ENCODE measurements at places on chromosomes 1 and 21. TPM values are rescaled to one million over a fixed set of nuclear protein-coding genes. Genes with fewer than 3 reads are reported as not detected.

DNA sequence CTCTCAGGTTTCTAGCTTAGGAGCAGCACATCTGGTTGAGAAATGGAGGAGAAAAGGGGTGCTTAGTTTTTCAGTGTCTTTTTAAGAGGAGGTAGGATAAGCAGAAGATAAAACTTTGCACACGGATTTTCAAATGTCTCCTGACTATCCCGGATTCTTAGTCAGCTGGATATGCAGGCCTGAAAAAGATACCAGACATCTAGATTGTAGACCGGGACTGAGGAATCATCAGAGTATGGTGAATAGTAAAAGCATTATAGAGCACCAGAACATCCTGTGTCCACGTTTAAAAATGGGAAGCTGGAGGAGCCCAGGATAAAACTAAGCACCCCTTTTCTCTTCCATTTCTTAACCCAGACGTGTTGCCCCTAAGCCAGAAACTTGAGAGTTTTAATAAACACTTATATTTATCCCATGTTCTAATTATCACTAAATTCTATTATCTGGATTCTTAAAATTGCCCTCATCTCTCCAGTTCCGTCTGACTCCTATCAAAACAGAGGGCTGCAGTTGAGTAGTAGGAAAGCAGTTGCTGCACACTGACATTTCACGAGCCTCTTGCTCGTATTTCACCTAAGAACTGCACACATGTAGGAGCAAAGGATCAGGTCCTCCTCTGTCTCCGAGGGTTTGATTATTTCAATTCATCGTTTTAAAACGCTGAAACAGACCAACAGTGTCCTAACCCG lies 609 bp downstream of the PIGK start:
- no peaks in the 10 kb centered on the region for H3K27me3 ChIP-seq
- peaks cover 16% of the 10 kb centered on the region for H3K36me3 ChIP-seq
- H3K27ac ChIP-seq, result peak overlapping the region; percentile 96
- H3K4me1 ChIP-seq, result peaks cover 40% of the 10 kb centered on the region
- no peak for DNase-seq

GRCh38 chr1:210254298-210254697 lies 21.7 kb downstream of the SERTAD4 start:
- H3K27ac ChIP-seq, result no peak overlapping the region
- peaks cover 58% of the 10 kb centered on the region for H3K27me3 ChIP-seq
- peaks cover 14% of the 10 kb centered on the region for H3K4me1 ChIP-seq
- no peaks in the 10 kb centered on the region for H3K36me3 ChIP-seq

GRCh38 chr21:39373634-39374033 lies 24.7 kb upstream of the HMGN1 start:
- peak; percentile 31 for DNase-seq
- H3K36me3 ChIP-seq, result no peaks in the 10 kb centered on the region
- no peak overlapping the region for H3K27ac ChIP-seq
- H3K4me3 ChIP-seq, result no peak overlapping the region
- H3K27me3 ChIP-seq, result peaks cover 10% of the 10 kb centered on the region
- H3K4me1 ChIP-seq, result peaks cover 5% of the 10 kb centered on the region

- no peak overlapping the region for H3K27ac ChIP-seq
- H3K36me3 ChIP-seq, result no peaks in the 10 kb centered on the region
- no peaks in the 10 kb centered on the region for H3K27me3 ChIP-seq
Measured at GRCh38 chr1:3917761-3918160, 17.7 kb upstream of the C1orf174 start.

DNA sequence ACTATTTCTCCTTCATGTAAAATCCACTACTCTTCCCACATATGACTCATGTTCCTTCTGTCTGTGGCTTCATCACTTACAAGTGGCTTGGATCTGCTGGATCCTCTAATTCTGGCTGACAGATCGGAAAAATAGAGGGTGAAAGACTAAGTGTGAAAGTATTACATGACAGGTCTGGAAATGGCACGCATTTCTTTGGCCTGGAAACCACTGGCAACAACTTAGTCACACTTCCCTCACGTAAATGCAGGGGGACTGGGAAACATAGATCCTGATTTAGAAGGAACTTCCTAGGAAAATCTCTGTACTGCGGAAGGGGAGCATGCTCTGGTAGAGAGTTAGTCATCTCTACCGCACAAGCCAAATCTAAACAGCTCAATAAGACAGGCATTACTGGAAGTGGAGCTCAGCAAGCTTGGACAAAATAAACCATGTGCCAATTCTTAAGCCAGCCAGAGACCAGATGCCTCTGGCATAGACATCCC lies 305.4 kb upstream of the PTBP2 start:
- no peaks in the 10 kb centered on the region for H3K36me3 ChIP-seq
- H3K4me3 ChIP-seq, result no peak overlapping the region
- no peak for DNase-seq

- H3K4me1 ChIP-seq, result no peaks in the 10 kb centered on the region
- H3K36me3 ChIP-seq, result no peaks in the 10 kb centered on the region
- DNase-seq, result no peak
- no peak overlapping the region for H3K27ac ChIP-seq
- no peak overlapping the region for H3K4me3 ChIP-seq
- H3K27me3 ChIP-seq, result no peaks in the 10 kb centered on the region
Measured at GRCh38 chr1:184513966-184514365, 127.1 kb downstream of the C1orf21 start.

DNA sequence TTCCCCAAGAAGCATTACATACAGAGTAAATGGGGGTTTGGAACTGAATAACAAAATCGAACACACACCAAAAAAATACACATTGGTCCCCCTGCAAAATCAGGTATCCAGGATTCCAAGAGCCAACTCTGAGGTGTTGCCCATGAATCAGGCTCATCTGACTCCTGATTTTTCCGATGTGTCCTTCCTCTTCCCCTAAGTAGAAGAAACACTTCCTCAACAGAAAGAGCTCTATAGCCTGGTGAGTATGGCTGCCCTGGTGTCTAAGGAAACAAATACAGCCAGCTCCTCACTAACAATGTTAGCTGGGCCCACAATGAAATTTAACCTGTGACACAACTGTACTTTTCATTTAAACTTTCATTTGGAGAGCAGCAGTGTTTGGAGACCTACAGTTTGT lies 33.6 kb downstream of the ERI3 start:
- H3K4me3 ChIP-seq, result no peak overlapping the region
- H3K4me1 ChIP-seq, result peaks cover 12% of the 10 kb centered on the region
- H3K36me3 ChIP-seq, result peaks cover 13% of the 10 kb centered on the region
- DNase-seq, result no peak
- H3K27ac ChIP-seq, result no peak overlapping the region

DNA sequence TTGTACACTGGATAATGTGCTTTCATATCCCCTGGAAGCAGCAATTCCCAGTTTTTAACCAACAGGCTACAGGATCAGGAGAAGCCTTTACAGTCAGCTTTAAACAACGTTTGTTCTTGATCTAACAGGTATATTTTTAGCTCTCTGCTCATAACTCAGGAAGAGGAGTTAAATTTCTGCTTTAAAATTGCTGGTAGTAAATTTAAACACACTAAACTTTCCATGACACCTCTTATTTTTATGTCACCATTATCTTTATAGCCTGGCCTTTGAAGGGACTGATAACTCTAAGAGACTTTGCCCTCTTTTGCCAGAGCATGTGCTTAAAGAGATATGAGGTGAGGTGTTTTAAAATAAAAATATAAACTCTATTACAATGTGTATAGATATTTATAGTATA lies 119.6 kb upstream of the BRINP3 start:
- DNase-seq, result no peak
- H3K27me3 ChIP-seq, result no peaks in the 10 kb centered on the region
- H3K4me1 ChIP-seq, result no peaks in the 10 kb centered on the region
- H3K36me3 ChIP-seq, result no peaks in the 10 kb centered on the region
- H3K27ac ChIP-seq, result no peak overlapping the region
- no peak overlapping the region for H3K4me3 ChIP-seq

DNA sequence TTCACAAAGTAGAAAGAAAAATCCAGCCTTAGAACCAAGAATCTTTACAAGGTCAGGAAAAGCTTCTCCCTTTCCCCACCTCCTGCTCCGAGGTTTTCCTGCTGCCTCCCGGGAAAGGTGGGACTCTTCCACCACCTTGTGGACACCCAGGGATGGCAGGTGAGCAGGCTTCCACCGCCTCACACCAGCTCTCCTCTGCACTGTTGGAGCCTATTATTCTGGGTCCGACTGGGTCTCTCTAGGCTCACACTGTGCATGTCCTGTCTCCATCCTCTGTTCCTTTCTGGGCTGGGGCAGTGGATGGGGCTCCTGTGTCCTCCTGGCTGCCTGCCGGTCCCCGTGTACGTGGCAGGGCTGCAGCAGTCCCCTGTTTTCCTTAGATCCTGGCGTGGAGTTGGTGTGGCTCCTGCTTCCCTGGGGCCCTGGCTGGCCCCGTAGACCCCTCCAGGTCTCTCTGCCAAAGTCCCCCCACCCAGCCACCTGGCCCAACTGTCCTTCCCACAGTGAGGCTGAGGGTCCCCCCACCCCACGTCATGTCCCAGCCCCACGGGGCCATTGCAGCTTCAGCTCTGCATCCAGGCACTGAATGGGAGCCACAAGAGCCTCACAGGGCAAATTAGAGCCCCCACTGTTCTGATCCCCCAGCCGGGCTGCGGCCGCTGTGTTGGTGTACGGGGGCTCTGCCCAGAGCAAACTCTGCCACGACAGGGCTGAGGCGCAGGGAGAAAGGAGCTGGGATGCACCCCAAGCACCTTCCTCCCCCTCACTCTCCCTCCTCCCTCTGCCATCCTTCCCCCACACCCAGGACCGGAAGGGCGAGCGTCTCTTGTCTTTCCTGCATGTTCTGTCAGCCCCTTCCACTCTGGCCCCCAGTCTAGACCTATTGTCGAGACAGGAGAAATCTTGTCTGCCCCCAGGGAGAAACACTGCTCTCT lies 3.3 kb upstream of the SLC45A1 start:
- H3K27ac ChIP-seq, result no peak overlapping the region
- peaks cover 18% of the 10 kb centered on the region for H3K4me1 ChIP-seq
- DNase-seq, result peak; percentile 48
- peaks cover 26% of the 10 kb centered on the region for H3K27me3 ChIP-seq

DNA sequence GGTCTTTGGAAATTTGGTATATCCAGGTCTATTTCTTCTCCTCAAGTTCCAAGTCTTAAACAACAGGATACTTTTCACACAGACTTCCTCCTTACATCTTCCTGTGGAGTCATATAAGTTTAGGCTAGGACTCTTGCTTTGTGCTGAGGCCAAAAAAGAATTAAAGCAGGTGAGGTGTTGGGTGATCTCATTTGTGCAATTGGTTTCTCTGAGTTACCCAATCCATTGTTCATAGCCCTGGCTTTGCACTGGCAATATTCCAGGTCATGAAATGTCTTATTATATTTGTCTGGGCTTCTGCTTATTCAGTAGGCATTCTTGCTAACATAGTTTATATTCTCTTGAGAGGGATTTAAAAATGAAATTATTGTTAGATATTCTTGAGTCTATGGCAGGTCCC lies 14.1 kb upstream of the KIAA0040 start:
- peak overlapping the region; percentile 19 for H3K27ac ChIP-seq
- no peak overlapping the region for H3K4me3 ChIP-seq
- peaks cover 3% of the 10 kb centered on the region for H3K27me3 ChIP-seq
- H3K36me3 ChIP-seq, result peaks cover 5% of the 10 kb centered on the region
- DNase-seq, result no peak

DNA sequence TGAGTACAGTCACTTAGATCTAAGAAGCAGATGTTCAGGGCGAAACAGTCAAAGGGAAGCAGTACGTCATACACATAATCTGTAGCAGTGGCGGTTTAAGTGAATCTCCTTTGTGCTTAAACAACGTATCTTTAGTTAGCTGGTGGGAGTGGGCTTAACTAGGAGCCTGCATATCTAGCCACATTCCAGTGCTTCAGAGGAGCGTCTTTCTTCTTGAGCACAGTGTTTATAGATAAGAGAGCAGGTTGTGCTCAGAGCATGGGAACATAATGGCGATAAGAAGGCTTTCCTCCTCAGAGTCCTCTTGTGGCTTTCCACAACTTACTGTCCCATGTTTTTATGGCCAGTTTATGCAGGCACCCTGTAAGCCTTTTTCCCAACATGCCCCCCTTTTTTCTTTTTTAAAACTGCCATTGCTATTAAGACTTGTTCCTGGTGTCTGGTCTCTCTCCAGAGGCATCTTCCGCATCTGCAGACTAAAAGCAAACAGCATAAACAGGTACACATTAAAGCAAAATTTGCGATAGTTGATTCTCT lies 3.2 kb downstream of the DAP3 start:
- no peak for DNase-seq
- no peak overlapping the region for H3K4me3 ChIP-seq
- peaks cover 22% of the 10 kb centered on the region for H3K36me3 ChIP-seq
- H3K4me1 ChIP-seq, result peaks cover 29% of the 10 kb centered on the region
- no peak overlapping the region for H3K27ac ChIP-seq
- H3K27me3 ChIP-seq, result no peaks in the 10 kb centered on the region

DNA sequence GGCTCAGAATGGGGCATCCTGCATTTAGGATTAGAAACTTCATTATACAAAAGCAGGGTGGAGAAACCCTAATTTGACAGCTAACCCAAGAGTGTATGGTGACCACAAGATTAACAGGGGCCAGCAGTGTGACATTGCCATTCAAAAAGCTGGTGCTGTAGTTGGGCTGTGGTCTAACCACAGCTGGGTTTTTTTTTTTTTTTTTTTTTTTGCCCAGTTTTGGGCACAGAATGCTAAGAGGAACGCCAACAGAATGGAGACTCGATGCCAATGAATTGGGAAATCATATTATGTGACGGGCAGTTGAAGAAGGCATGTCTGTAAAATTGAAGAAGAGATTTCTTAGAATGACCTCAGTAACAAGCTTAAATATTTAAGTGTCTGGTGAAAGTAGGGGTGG lies 58.4 kb downstream of the NFIA start:
- no peaks in the 10 kb centered on the region for H3K4me1 ChIP-seq
- H3K27ac ChIP-seq, result no peak overlapping the region
- H3K4me3 ChIP-seq, result no peak overlapping the region
- no peaks in the 10 kb centered on the region for H3K27me3 ChIP-seq

DNA sequence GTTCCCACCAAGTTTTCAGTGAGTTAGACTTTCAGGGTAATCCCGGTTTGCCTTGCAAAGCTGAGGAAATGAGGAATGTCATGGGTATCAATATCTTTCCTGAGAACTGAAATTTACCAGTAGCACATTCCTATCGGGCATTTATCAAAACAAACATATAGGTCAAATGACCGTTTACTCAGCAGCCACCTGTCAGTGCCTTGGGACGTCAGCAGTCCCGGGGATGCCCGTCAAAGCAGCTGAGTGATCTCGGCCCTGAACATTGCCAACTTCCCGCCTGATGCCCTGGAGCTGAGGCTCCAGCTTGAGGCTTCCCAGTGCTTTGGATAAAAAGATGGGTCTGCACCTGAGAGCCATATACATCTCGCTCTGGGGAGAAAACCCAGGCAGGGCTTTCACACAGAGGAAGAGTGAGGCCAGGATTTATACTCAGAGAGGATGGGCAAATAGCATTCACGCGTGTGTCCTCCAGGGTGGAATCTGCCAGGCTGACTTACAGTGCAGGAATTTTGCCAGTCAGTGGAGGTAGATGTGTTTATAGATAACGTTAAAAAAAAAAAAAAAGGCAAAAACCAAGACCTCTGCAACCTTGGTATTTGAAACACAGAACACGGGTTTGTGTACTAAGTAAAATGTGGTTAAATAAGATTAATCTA lies 435.7 kb upstream of the VAMP3 start:
- no peak for DNase-seq
- H3K27ac ChIP-seq, result no peak overlapping the region
- no peaks in the 10 kb centered on the region for H3K4me1 ChIP-seq
- H3K36me3 ChIP-seq, result no peaks in the 10 kb centered on the region

GRCh38 chr1:2448098-2448445 lies 28.0 kb upstream of the PLCH2 start:
- H3K27me3 ChIP-seq, result peaks cover 5% of the 10 kb centered on the region
- H3K36me3 ChIP-seq, result no peaks in the 10 kb centered on the region
- no peaks in the 10 kb centered on the region for H3K4me1 ChIP-seq
- no peak for DNase-seq
- no peak overlapping the region for H3K27ac ChIP-seq

Gene ADGRL4
- not detected for total RNA-seq

Gene RGS5
- 2.2 TPM for total RNA-seq

Gene TCHH
- 0.05 TPM for total RNA-seq

Gene SUSD4
- total RNA-seq, result 2.9 TPM

Gene GUCA2B
- total RNA-seq, result not detected

Gene LCE6A
- total RNA-seq, result not detected

Gene SLC22A15
- total RNA-seq, result 0.20 TPM

Data from activated CD4-positive, alpha-beta T cell treated with anti-CD3 and anti-CD28 coated beads, Interleukin-2, amount 10 ng/mL, durations not matched to agents 7 days and 5 days (primary cell).